ENCODE measurements at places on chromosomes 5 and 9.
A peak's percentile ranks its signal among the peaks of the same experiment; 100 is the strongest.

DNA sequence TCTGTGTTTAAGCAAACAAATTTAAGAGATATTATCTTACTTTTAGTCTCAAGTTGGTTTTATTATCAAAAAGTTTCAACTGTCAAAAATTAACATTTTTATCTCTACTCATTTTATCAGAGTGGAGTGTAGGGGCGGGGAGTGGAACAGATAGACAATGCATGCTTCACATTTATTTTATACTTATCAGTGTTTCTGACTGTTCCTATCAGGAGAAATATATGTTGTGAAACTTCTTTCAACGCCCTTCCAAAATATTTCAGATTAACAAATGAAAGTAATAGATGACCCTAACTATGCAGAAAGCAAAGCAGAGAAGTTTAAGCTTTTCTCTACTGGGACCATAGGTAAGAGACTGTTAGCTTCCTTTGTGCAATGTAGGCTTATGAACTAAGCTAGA, 44.9 kb upstream of the MAST4 start:
- DNase-seq: no peak
- no peaks in the 10 kb centered on the region for H3K27me3 ChIP-seq
- H3K27ac ChIP-seq: no peak overlapping the region
- H3K4me1 ChIP-seq: no peaks in the 10 kb centered on the region

DNA sequence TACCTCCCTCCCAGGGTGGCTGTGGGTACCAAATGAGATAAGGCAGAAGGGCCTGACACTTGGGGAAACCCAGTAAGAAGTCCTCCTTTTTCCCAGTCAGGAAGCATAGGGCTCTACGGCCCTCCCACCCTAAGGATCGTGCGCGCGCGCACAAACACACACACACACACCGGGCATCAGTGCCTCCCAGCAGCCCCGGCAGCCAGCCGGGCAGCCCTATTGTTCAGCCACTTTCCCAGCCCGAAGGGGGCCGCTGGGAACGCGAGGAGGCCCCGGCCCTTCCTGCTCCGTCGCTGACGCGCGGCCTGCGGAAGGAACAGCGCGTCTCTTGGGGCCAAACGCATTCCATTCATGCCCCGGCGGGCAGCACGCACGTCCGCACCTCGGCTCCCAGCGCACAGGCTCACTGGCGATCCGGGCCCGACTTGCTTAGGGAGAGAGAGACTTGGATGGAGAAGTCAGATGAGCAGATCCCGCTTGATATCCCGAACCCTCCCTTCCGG, 22.6 kb downstream of the DUSP1 start:
- peaks cover 12% of the 10 kb centered on the region for H3K4me1 ChIP-seq
- H3K4me3 ChIP-seq: no peak overlapping the region
- peaks cover 38% of the 10 kb centered on the region for H3K27me3 ChIP-seq
- DNase-seq: no peak

GRCh38 chr9:69546265-69546664, 125.9 kb downstream of the APBA1 start:
- peak; percentile 33 for DNase-seq
- H3K27ac ChIP-seq: no peak overlapping the region
- peaks cover 22% of the 10 kb centered on the region for H3K4me1 ChIP-seq
- no peaks in the 10 kb centered on the region for H3K36me3 ChIP-seq
- H3K4me3 ChIP-seq: no peak overlapping the region

- H3K27ac ChIP-seq: peak overlapping the region; percentile 84
- no peak for DNase-seq
- no peaks in the 10 kb centered on the region for H3K36me3 ChIP-seq
- H3K4me3 ChIP-seq: no peak overlapping the region
Observed at GRCh38 chr9:126515873-126516505, 97.7 kb upstream of the LMX1B start.

DNA sequence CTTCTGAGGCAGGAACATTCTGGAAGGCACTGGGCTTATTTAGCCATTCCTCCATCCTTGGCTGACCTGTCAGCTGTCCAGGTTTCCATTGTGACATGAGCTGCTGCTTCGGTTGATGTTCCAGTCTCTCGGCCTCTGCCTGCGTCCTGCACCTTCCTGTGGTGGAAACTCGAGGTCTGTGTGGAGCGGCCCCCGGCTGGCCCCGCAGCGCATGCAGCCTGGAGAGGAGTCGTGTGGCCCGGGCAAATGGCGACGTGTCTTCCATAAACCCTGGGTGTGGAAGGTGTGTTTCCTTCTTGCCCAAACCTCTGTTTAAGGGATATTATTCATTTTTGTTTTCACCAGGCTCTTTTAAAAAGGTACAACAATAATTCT, 36.5 kb upstream of the SLC9A3 start:
- no peaks in the 10 kb centered on the region for H3K4me1 ChIP-seq
- H3K27ac ChIP-seq: no peak overlapping the region
- peaks cover 41% of the 10 kb centered on the region for H3K27me3 ChIP-seq
- DNase-seq: no peak
- H3K4me3 ChIP-seq: no peak overlapping the region

GRCh38 chr9:86040861-86041155, 58.5 kb downstream of the GOLM1 start:
- H3K4me1 ChIP-seq: peaks cover 65% of the 10 kb centered on the region
- no peak for DNase-seq
- peak overlapping the region; percentile 91 for H3K27ac ChIP-seq
- no peaks in the 10 kb centered on the region for H3K27me3 ChIP-seq
- H3K4me3 ChIP-seq: no peak overlapping the region
- peaks cover 85% of the 10 kb centered on the region for H3K36me3 ChIP-seq

- peak; percentile 58 for DNase-seq
- no peaks in the 10 kb centered on the region for H3K36me3 ChIP-seq
- peaks cover 66% of the 10 kb centered on the region for H3K4me1 ChIP-seq
- H3K27ac ChIP-seq: no peak overlapping the region
Observed at GRCh38 chr5:176743136-176743861, 67.1 kb upstream of the UNC5A start.

DNA sequence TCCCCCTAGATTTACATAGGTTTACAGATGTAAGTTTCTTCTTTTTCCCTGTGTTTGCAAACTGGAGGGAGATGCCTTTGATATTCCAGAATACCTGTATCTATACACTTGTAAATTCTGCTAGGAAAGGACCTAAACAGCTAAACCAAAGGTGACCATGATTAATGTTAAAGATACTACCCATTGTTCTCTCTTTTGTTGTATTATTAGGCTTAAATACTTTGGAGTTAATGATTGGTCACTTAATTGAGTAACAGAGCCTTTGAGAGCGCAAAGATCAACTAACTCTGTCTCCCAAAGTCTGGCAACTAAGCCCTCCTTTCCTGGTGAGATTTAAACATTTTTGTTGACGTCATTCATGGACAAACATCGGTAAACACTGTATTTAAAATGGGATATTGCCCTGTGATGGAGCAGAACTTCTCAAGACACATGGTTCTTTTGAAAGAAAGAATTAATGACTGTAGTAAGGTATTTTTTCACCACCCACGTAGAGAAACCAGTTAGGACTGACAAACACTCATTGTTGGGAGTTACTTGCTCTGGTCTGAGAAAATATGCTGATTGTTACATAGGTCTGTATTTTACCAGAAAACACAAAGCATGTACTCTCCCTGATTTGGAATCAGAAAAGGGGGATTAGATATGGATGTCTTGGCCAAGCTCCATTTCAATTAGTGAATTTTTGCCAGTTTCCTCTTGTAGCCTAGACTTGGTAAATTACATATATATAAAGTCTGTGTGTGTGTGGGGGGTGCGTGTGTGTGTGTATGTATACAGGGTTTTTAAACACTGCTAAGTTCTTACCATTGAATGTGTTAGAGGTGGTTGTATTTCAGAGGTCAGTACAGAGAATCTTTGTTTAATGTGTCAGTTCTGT, 4.6 kb downstream of the VCAN start:
- H3K27ac ChIP-seq: no peak overlapping the region
- peaks cover 3% of the 10 kb centered on the region for H3K27me3 ChIP-seq
- H3K4me1 ChIP-seq: peaks cover 31% of the 10 kb centered on the region
- H3K36me3 ChIP-seq: peaks cover 43% of the 10 kb centered on the region
- no peak for DNase-seq

DNA sequence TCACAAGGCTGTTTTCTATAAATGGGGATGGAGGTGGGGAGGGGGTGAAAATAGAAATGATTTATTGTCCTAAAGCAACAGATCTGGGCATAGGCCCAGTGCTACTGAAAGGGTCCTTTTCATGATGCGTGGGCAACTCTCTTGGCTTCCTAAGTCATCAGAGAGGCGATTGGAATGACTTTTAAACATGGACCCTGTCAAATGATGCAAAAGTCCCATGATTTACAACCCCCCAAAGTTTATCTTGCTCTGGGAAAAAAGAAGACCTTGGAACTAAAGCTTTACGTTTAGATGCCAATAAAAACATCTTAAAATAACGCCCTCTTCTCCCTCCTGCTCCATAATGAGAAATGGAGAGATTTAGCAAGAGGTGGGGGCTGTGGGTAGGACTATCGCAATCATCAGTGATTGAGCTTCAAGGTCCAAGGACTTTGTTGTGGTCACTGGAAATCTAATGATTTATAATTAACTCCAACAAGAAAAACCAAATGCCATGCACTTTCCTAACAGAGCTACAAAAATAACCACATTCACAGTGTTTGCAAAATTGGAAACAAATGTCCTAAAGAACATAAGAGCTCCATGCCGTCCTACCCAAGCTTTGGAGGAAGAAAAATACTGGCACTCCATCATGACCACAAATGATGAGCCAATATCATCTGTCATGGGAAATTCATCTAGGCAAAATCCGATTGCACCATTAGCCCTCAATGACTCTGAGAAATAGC, 167.5 kb upstream of the CLINT1 start:
- peaks cover 5% of the 10 kb centered on the region for H3K36me3 ChIP-seq
- DNase-seq: no peak
- no peak overlapping the region for H3K4me3 ChIP-seq
- no peak overlapping the region for H3K27ac ChIP-seq

DNA sequence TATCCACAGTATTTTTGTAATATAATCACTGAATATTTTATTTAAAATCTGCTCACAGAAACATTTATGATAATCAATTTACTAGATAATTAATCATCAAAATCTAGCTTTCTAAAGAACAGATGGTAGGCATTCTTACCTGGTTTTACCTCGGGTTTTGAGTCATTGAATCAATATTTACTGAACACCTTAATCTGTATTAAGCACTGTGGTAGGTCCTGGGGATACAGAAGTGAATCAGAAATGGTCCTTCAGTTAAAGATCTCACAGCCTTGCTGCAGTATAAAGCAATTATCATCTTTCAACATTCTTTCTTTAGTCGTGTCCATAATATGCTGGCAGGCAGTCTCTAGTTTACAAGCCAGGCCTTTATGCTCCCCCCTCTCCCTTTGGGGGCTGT, 2.0 kb upstream of the MEIKIN start:
- DNase-seq: no peak
- no peak overlapping the region for H3K4me3 ChIP-seq
- peaks cover 7% of the 10 kb centered on the region for H3K4me1 ChIP-seq
- H3K36me3 ChIP-seq: no peaks in the 10 kb centered on the region

- H3K4me3 ChIP-seq: no peak overlapping the region
- H3K27ac ChIP-seq: no peak overlapping the region
- peaks cover 50% of the 10 kb centered on the region for H3K27me3 ChIP-seq
- no peaks in the 10 kb centered on the region for H3K36me3 ChIP-seq
Observed at GRCh38 chr5:135602882-135603721, 24.3 kb upstream of the CXCL14 start.

DNA sequence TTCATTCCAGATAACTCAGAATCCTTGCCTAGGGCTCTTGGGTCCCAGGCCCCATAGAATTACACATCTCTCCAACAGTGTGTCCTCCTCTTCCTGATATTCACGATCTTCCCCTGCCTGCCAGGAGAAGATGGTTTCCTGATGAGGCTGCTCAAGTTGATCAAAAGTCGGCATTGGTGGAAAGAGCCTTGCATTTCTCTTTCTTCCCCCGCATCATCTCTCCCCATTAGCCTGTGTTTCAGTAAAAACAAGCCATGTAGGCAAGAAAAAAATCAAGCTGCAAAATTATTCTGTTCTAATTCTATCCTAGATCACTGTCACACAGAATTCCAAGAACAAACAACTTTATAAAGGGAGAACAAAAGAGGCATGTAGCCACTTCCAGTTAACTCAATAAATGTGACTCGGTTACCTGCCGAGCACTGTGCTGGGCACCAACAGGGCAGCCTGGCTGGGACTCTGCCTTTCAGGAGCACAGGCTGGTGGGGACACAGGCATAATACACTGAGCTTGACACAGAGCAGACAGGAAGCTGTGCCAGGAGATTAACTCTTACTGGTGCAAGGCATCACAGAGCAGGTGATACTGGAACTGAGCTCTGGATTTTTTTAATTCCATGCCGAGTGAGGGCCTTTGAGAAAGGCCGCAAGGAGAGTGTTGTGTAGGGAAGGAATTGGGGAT, 25.6 kb downstream of the TMOD1 start:
- no peak overlapping the region for H3K27ac ChIP-seq
- no peak for DNase-seq
- H3K27me3 ChIP-seq: peaks cover 38% of the 10 kb centered on the region
- no peaks in the 10 kb centered on the region for H3K36me3 ChIP-seq

DNA sequence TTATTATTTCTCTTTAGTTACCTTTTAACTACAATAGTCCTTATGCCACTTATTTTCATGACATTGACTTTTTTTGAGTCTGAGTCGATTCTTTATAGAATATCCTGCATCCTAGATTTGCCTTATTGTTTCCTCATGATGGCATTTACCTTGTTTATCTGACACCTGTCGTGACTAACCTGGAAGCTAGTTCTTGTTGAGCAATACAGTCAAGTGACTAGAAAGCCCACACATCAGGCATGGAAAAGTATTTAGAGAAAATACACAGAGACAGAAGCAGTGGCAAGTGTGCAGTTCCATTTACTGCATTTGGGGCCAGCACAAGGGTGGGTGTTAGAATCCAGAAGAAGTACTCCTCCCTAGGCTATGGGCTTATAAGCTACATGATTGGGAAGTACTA, 97.8 kb downstream of the ERMP1 start:
- no peak for DNase-seq
- no peak overlapping the region for H3K27ac ChIP-seq
- H3K4me1 ChIP-seq: no peaks in the 10 kb centered on the region
- H3K27me3 ChIP-seq: no peaks in the 10 kb centered on the region

Measured in nephron progenitor cell (in vitro differentiated cells).